ENCODE measurements at places on chromosomes 7 and 10. TPM values are rescaled to one million over a fixed set of nuclear protein-coding genes. Genes with fewer than 3 reads are reported as not detected.

DNA sequence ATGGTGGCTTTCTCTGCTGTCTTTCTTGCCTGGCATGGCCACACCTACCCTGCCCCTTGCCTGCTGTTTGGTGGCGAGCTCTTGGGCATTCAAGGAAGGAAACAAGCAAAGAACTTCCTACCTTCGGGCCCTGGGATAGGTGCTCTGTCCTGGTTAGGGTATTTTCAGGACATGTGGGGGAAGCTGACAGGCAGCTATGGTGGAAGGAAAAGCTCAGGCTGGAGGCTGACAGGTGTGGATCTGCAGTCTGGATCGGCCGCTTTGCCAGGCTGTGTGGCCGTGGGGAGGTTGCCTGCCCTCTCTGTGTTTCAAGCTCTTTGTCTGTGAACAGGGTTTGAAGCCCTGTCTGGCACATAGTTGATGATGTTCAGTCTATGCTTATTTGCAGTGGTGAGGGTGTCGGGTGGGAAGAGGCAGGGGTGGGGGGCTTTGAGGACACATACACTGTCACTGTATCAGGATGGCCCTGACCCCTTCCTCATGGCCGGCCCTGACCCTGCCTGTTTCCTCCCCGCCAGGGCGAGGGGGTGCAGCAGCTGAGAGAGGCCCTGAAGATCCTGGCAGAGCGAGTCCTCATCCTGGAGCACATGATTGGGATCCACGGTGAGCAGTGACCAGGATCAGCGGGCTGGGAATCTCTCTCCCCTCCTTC is 73.7 kb downstream of the MYL10 start:
- DNase-seq, result no peak
- no peaks in the 10 kb centered on the region for H3K36me3 ChIP-seq
- no peak overlapping the region for H3K4me3 ChIP-seq
- no peaks in the 10 kb centered on the region for H3K27me3 ChIP-seq
- peaks cover 3% of the 10 kb centered on the region for H3K4me1 ChIP-seq
- no peak overlapping the region for H3K27ac ChIP-seq

GRCh38 chr7:66641526-66641871 is 12.8 kb downstream of the KCTD7 start:
- no peaks in the 10 kb centered on the region for H3K36me3 ChIP-seq
- no peaks in the 10 kb centered on the region for H3K27me3 ChIP-seq
- H3K27ac ChIP-seq, result no peak overlapping the region
- DNase-seq, result no peak
- H3K4me1 ChIP-seq, result no peaks in the 10 kb centered on the region

- peak; percentile 31 for DNase-seq
- H3K4me3 ChIP-seq, result no peak overlapping the region
- no peak overlapping the region for H3K27ac ChIP-seq
- H3K27me3 ChIP-seq, result no peaks in the 10 kb centered on the region
- H3K4me1 ChIP-seq, result peaks cover 3% of the 10 kb centered on the region
These were observed 80.8 kb upstream of the KLF14 start for GRCh38 chr7:130814778-130815335.

GRCh38 chr10:60910543-60910942 is 33.4 kb downstream of the RHOBTB1 start:
- peaks cover 8% of the 10 kb centered on the region for H3K4me1 ChIP-seq
- peak overlapping the region; percentile 48 for H3K27ac ChIP-seq
- H3K27me3 ChIP-seq, result no peaks in the 10 kb centered on the region
- H3K4me3 ChIP-seq, result no peak overlapping the region

- H3K27ac ChIP-seq, result no peak overlapping the region
- H3K4me1 ChIP-seq, result peaks cover 2% of the 10 kb centered on the region
- no peaks in the 10 kb centered on the region for H3K27me3 ChIP-seq
- no peak overlapping the region for H3K4me3 ChIP-seq
- no peaks in the 10 kb centered on the region for H3K36me3 ChIP-seq
- no peak for DNase-seq
These were observed 130.6 kb upstream of the EFCAB10 start for GRCh38 chr7:105711726-105712402.

GRCh38 chr7:95927756-95928155 is 155.4 kb downstream of the DYNC1I1 start:
- no peak for DNase-seq
- H3K27ac ChIP-seq, result no peak overlapping the region
- H3K36me3 ChIP-seq, result no peaks in the 10 kb centered on the region
- H3K4me1 ChIP-seq, result no peaks in the 10 kb centered on the region

DNA sequence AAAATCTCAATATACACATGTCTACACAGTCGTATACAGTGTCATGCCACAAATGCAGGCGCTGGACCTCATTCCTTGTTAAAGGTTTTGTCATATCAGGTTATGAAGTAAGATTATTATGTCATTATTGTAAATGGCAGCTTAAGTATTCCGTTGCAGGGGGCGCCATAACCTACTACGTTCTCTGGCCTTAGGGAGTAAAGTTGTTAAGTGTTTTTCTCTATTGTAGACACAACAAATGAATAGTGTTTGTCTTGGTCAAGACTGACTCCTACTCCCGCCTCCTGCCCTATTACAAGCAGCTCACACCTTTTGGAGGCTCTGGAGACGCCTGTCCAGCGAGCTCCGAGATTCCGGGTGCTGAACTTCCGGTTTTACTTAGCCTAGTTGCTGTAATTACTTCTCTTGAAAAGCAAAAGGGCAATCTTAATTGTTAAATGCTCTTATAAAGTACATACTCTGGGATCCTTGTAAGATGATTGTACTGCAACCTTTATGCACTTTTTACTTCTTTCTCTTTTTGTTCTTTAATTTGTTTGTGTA is 994 bp downstream of the GATAD1 start:
- peak overlapping the region; percentile 90 for H3K27ac ChIP-seq
- H3K4me1 ChIP-seq, result peaks cover 10% of the 10 kb centered on the region
- no peaks in the 10 kb centered on the region for H3K36me3 ChIP-seq
- peak; percentile 81 for DNase-seq
- H3K4me3 ChIP-seq, result peak overlapping the region; percentile 98

ARMH3 gene
- polyA plus RNA-seq, result 20.2 TPM

PPIF gene
- polyA plus RNA-seq, result 80.1 TPM

PPP1R17 gene
- polyA plus RNA-seq, result 4.1 TPM

CDNF gene
- polyA plus RNA-seq, result 46.7 TPM

ORAI2 gene
- polyA plus RNA-seq, result 9.9 TPM

Measured in testis (tissue), 5 donors.